ENCODE measurements at places on chromosomes 12 and 14. TPM values are rescaled to one million over a fixed set of nuclear protein-coding genes. Genes with fewer than 3 reads are reported as not detected.

BORCS5 gene
- 0.51 TPM for total RNA-seq

KRT72 gene
- total RNA-seq, result not detected

GLS2 gene
- 5.9 TPM for total RNA-seq

DNA sequence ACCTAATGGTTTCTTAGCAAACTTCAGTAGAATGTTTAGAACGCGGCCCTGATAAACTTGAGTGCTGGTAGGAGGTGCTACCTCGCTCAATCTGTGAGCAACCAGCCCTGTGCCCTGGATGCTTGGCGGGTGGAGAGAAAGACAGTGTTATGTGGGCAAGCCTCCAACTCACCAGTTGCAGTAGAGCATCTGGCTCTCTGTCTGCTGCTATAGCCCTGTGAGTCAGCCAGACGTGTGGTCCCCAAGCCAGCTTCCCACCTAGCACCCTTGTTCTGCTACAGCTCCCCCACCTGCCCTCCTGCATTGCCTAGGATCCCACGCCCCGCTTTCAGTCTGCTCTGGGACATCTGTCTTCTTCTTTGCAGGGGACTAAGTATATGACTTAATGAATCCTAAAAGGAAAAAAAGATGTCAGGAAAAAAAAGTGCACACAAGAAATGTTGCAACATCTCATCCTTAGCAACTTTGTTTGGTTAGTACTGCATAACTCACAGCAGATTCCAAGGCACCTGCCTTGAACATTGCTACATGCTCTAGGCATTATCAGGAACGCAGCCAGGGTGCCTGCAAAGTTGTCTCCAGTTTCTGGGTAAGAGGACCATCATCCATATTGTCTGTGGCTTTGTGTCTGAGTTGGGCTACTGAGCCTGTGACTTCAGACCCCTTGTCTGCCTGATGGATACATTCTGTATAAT lies 13.6 kb downstream of the SNRNP35 start:
- no peak overlapping the region for H3K4me3 ChIP-seq
- no peak for DNase-seq
- H3K4me1 ChIP-seq, result no peaks in the 10 kb centered on the region
- H3K36me3 ChIP-seq, result no peaks in the 10 kb centered on the region

DNA sequence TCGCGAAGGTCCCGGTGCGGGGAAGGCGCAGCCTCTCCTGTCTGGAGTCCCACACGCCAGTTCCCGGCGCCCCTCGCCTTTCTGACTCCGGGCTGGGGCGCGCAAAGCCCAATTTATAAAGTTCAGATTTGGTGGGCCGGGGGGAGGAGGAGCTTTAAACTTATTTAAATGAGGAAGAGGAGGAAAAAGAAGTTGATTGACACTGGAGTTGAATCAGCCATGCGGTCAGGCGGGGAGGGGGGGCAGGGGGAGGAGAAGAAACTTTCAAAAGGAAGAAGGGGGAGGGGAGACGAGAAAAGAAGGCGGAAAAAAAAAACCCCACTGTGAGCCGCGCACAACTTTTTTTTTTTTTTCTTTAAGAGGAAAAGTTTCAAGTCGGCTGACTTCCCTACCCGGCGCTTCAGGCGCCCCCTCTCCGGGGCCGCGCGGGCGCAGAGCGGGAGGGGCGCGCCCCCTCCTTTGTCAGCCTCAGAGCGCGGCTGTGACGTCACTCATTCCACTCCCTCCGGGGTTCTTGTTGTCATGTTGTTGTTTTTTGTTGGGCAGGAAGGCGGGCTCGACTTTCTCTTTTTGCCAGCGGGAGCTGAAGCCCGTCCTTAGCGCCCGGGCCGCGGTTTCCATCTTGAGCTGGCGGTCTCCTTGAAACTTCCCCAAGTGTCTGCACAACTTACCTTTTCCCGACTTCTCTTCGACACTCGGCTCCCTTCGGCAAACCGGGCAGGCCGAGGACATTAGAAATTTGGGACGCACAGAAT lies at the start of gene ZFP36L1:
Gene ZFP36L1 (minus strand): TSS at position 89 of the 755 bp plus-strand sequence. CDS start 129 bp downstream, outside the sequence.
- peak within 1 kb of the TSS; percentile 96 for H3K27ac ChIP-seq
- no peaks in the 10 kb centered on the region for H3K4me1 ChIP-seq
- peak within 1 kb of the TSS; percentile 96 for H3K4me3 ChIP-seq
- no peaks in the 10 kb centered on the region for H3K36me3 ChIP-seq
- no peaks in the 10 kb centered on the region for H3K27me3 ChIP-seq
- peak; percentile 93 for DNase-seq

Measured in uterus (tissue), 4 donors.